ENCODE measurements at places on chromosomes 7 and 10. TPM values are rescaled to one million over a fixed set of nuclear protein-coding genes. Genes with fewer than 3 reads are reported as not detected.

H2BK1 gene
- total RNA-seq, result not detected

ASB15 gene
- total RNA-seq, result not detected

EZH2 gene
- 106 TPM for total RNA-seq

UNC5B gene
- 0.06 TPM for total RNA-seq

ABCB4 gene
- total RNA-seq, result not detected

GRCh38 chr10:17409170-17409733 is 45.1 kb downstream of the ST8SIA6 start:
- no peak for DNase-seq
- H3K4me3 ChIP-seq, result no peak overlapping the region
- no peaks in the 10 kb centered on the region for H3K36me3 ChIP-seq
- H3K27ac ChIP-seq, result no peak overlapping the region

DNA sequence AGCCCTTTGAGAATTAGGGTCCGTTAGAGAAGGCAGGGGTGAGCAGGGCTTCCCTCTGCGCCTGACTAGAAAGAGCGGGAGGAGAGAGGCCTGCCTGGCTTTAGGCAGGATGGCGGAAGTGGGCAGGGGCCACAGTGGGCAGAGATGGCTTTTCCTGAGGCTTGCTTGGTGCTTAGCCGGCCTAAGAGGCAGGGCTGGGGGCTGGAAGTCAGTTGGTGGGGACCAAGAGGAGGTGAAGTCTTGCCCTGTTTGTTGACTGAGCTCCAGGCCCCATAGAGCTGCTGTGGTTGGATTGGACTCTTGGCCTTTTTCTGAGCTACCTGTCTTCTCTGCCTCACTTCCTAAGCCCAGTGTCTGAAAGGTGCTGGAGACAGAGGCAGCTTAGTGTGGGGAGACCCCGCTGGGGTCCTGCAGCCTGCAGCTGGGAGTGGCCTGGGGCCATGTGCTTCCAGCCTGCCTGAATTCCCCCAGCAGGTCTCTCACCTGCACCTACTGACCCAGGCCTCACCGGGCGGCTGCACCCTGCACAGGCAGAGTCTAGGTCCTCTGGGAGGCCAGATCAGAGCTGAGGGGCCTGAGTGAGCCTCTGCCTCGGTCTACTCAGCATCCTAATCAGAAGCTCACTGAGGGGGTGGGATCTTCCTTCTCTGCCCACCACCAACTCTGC is 4.8 kb downstream of the FAM241B start:
- H3K36me3 ChIP-seq, result no peaks in the 10 kb centered on the region
- H3K4me1 ChIP-seq, result no peaks in the 10 kb centered on the region
- no peak overlapping the region for H3K27ac ChIP-seq

DNA sequence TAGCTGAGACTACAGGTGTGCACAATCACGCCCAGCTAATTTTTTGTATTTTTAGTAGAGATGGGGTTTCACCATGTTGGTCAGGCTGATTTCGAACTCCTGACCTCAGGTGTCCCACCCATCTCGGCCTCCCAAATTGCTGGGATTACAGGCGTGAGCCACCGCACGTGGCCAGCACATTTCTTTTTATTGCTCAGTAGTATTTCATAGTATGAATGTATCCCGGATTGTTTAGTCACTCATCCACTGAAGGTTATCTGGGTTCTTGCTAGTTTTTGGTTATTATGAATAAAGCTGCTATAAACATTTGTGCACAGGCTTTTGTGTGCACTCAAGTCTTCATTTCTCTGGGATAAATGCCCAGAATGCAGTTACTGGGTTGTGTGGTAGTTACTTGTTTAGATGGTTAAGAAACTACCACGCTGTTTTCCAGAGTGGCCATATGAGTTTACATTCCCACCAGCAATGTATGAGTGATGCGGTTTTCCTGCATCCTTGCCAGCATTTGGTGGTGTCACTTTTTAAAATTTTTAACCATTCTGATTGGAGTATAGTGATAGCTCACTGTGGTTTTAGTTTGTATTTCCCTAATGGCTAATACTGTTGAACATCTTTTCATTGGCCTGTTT is 275.8 kb upstream of the LYZL1 start:
- no peak for DNase-seq
- no peak overlapping the region for H3K27ac ChIP-seq
- no peaks in the 10 kb centered on the region for H3K36me3 ChIP-seq
- H3K27me3 ChIP-seq, result no peaks in the 10 kb centered on the region

- H3K4me1 ChIP-seq, result no peaks in the 10 kb centered on the region
- H3K36me3 ChIP-seq, result no peaks in the 10 kb centered on the region
- H3K4me3 ChIP-seq, result no peak overlapping the region
- DNase-seq, result no peak
- no peak overlapping the region for H3K27ac ChIP-seq
Observed at GRCh38 chr7:136877990-136878389, 9.5 kb downstream of the CHRM2 start.

- H3K36me3 ChIP-seq, result no peaks in the 10 kb centered on the region
- no peak for DNase-seq
- no peak overlapping the region for H3K27ac ChIP-seq
- peaks cover 4% of the 10 kb centered on the region for H3K4me1 ChIP-seq
Observed at GRCh38 chr10:77959384-77959783, 32.8 kb upstream of the DLG5 start.
